B cell (primary cell): ENCODE measurements at places on chromosomes 5 and 9. TPM values are rescaled to one million over a fixed set of nuclear protein-coding genes. Genes with fewer than 3 reads are reported as not detected.

MRPS27 gene
- 33.4 and 33.6 TPM in 2 replicates for polyA plus RNA-seq

DNA sequence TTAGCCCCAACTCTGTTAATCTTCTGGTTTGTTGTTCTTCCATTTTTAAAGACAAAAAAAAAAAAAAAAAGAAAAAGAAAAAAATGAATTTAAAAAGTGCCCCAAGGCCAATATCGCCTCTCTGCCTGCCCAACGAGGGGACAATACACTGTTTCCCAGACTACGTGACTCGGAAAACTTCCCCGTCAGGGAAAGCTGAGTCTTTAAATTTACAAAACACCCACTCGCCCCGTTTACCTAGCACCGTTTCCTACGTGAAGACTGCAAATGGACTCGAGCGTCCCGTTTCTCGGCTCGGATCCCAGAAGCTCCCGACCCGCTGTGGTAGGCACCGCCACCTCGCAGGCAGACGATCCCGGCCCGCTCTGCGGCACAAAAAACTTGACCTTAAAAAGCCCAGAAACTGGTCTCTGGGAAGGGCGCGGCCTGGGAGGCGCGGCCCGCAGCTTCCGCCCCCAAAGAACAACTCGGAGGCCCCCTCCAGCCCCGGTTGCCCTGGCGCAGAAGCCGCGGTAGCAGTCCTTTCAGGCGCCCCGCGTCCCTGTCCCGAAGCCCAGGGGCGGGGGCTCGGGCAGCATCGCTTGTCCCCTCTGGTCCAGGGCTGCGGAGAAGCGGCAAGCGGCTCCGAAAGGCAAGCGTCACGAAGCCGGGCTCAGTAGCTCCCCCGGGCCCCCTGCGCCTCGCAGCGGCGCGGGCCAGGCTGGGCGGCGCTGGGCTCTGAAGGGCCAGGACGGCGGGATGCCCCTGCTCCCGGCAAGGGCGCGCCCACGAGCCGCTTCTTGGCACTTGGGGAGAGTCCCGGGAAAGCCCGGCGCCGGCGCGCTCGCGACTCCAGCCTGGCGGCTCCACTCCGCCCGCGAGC, at the start of gene GCNT4:
Gene GCNT4 (minus strand): TSS at position 367 of the 862 bp plus-strand sequence. CDS start 22,521 bp downstream, outside the sequence.
- no peak for DNase-seq
- H3K4me1 ChIP-seq = peaks cover 11% of the 10 kb centered on the region
- H3K27me3 ChIP-seq = peaks cover 14% of the 10 kb centered on the region
- no peak within 1 kb of the TSS for H3K27ac ChIP-seq

- DNase-seq = no peak
- H3K4me1 ChIP-seq = no peaks in the 10 kb centered on the region
- H3K36me3 ChIP-seq = no peaks in the 10 kb centered on the region
- H3K4me3 ChIP-seq = no peak overlapping the region
- no peaks in the 10 kb centered on the region for H3K27me3 ChIP-seq
- H3K27ac ChIP-seq = no peak overlapping the region
These were observed 129.1 kb upstream of the TRIM32 start for GRCh38 chr9:116558035-116558434.

CCL27 gene
- not detected in 2 replicates for polyA plus RNA-seq

GRCh38 chr9:91298311-91298710, 63.4 kb downstream of the AUH start:
- peaks cover 17% of the 10 kb centered on the region for H3K4me1 ChIP-seq
- peaks cover 22% of the 10 kb centered on the region for H3K36me3 ChIP-seq
- no peaks in the 10 kb centered on the region for H3K27me3 ChIP-seq
- no peak overlapping the region for H3K4me3 ChIP-seq

DNA sequence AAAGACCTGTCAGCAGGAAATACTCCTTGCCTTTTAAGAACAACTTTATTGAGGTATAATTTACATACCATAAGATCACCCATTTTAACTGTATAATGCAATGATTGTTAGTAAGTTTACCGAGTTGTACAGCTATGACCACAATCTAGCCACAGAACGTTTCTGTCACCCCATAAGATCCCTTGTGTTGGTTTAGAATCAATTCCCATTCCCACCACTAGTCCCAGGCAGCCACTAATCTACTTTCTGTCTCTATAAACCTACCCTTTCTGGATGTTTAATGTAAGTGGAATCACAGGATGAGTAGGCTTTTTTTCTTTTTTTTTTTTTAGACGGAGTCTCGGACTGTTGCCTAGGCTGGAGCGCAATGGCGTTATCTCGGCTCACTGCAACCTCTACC, 4.4 kb downstream of the GPR107 start:
- peaks cover 20% of the 10 kb centered on the region for H3K4me1 ChIP-seq
- H3K4me3 ChIP-seq = no peak overlapping the region
- peaks cover 3% of the 10 kb centered on the region for H3K36me3 ChIP-seq

DNA sequence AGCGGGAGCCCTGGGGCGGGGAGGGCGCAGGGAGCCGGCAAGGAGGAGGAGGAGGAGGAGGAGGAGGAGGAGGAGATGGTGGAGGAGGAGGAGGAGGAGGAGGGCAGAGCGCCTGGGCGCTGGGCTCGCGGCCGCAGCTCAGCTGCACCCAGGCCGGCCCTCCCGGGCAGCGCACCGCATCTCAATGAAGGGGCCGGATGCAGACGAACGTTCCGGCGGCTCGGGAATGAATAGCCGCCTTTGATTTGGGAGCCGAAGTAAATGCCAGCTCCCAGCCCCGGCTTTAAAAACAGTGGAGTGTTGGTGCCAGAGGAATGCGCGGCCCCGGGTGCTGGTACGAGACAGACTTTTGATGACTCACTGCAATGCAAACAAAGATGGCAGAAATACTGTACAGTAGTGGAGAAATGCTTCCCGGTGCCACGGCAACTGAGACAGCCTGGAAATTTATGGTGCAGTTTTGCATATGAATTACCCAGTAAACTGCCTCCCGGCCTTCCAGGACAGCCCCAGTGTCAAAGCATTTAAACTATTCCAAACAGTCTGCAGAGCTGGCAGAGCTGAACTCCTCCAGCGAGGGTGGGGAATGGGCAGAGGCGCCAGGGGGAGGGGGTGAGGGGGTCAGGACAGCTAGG, 43.1 kb downstream of the NACC2 start:
- peaks cover 60% of the 10 kb centered on the region for H3K27me3 ChIP-seq
- H3K27ac ChIP-seq = no peak overlapping the region
- peaks cover 12% of the 10 kb centered on the region for H3K4me1 ChIP-seq
- no peak overlapping the region for H3K4me3 ChIP-seq
- no peaks in the 10 kb centered on the region for H3K36me3 ChIP-seq
- DNase-seq = no peak
